CD4-positive, alpha-beta T cell treated with Interleukin-10 for 1 hour (primary cell): ENCODE measurements at places on chromosomes 12 and 14.

DNA sequence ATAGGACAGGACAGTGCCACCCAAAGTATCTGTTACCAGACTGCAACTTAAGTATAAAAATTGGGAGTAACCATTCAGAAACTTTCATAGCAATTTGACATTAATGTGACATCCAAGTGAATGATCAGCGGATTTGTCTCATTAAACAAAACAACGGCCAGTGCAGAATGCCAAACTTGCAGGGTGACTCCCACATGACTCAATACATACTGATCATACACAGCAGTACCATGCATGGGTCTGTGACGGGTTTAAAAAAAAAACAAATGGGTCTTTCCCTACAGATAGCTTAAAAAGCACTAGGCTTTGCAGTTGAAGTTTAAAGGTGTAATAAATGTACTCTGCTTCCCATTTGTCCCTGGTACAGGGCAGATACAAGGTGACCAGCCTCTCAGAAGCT, 116.6 kb downstream of the SLC35F4 start:
- DNase-seq, result no peak

GRCh38 chr14:90698379-90698869, 117.8 kb downstream of the TTC7B start:
- DNase-seq, result no peak

DNA sequence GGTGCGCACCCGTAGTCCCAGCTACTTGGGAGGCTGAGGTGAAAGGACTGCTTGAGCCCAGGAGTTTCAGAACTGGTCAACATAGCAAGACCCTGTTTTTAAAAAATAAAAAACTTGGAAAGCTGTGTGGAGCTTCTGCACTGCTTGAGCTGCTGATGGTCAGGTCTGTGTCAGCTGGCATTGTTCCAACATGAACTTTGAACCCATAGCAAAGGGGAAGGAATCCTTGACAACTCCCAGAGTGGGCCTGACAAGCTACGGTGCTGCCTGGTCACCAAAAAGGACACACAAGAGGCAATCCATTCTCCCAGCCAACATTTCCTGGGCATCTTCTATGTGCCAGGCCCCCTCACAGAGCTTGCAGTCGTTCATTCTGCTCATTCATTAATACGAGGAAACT, 16.4 kb upstream of the LTBP2 start:
- no peak for DNase-seq

DNA sequence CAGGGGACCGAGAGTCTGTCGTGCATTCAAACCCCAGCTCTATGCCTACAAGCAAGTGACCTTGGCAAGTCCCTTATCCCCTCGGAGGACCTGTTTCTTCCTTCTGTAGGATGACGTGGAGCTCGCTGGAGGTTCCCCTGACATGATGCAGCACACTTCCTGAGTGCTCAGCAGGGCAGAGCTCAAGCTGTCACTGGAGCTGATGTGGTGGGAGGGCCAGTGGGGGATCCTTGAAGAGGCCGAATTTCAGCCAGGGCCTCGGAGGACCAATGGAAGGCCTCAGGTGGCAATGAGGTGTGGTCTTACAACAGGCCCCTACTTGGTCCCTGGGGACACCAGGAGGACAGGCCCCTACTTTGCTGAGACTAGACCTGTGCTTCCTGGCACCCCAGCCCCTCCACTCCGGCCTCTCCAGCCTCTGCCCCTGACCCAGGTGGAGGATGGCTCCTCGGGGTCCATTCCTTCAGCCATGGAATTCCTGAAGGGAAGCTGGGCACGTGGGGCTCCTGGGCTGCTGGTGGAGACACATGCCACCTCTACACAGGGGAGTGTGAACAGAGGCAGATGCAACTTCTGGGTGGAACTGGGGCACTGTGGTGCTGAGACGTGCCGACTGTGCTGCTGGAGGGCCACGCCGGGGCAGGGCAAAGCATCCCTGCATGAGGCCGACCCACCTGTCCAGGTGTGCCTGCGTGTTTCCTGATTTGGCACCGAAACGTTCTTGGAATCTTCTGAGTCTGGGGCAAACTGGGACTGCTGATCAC, 18.7 kb upstream of the KIF26A start:
- DNase-seq, result no peak

DNA sequence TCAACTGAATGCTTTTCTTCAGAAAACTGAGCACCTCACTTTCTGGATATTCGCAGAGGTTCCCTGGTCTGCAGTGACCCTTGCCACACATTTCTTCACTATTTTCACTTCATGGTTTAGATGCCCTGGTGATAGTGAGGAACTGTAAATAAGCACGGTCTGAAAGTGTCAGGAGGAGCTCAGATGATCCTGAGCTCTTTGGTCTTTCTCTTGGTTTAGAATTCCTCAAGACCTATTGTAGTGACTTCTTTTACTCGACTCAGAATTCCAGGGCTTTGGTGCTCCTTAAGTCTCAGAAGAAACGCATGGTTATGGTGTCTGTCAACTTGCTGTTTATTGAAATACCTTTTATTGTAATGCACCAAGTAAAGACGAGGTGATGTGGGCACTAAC, 84.0 kb downstream of the SAMD4A start:
- no peak for DNase-seq

- no peak for DNase-seq
These were observed 11.5 kb downstream of the KRT77 start for GRCh38 chr12:52691841-52692150.

GRCh38 chr12:99231031-99231430, 416.5 kb upstream of the GARIN6 start:
- DNase-seq, result no peak

GRCh38 chr14:61553730-61554641, 141.3 kb upstream of the HIF1A start:
- no peak for DNase-seq
